ENCODE measurements at places on chromosomes 16 and 17.
A peak's percentile ranks its signal among the peaks of the same experiment; 100 is the strongest.

DNA sequence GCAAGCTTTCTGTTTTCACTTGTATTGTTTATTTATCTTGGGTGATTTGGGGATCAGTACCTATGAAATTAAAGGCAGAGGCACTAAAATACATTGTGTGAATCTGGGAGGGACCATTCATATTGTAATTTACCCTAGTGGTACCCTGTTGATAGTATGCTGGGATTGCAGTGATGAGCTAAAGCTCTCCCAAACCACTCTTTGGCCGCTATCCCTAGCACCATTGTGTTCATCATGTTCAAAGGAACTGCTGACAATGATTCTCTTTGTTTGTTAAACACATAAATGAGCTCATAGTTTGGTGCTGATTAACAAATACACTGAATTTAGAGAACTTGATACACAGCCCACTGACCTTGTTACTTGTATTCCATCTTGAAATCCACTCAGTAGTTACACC, 1469.8 kb downstream of the CDH11 start:
- no peak for DNase-seq
- H3K4me3 ChIP-seq, result no peak overlapping the region
- H3K27me3 ChIP-seq, result no peaks in the 10 kb centered on the region
- no peak overlapping the region for H3K27ac ChIP-seq
- H3K4me1 ChIP-seq, result no peaks in the 10 kb centered on the region

DNA sequence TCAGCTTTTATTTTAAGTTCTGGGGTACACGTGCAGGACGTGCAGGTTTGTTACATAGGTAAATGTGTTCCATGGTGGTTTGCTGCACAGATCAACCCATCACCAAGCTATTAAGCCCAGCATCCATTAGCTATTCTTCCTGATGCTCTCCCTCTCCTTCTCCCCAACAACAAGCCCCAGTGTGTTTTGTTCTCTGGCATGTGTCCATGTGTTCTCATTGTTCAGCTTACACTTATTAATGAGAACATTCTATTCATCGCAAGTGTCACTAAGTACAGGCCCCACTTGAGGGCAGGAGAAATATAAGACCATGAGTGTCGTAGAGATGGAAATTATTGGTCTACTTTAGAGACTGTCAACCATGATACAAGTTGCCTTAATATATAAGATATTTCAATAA, 615.1 kb downstream of the CDH8 start:
- no peak overlapping the region for H3K27ac ChIP-seq
- H3K36me3 ChIP-seq, result no peaks in the 10 kb centered on the region
- H3K4me3 ChIP-seq, result no peak overlapping the region
- H3K27me3 ChIP-seq, result no peaks in the 10 kb centered on the region
- DNase-seq, result no peak

GRCh38 chr16:25161753-25162367, 50.3 kb downstream of the LCMT1 start:
- H3K36me3 ChIP-seq, result peaks cover 45% of the 10 kb centered on the region
- H3K4me3 ChIP-seq, result no peak overlapping the region
- no peaks in the 10 kb centered on the region for H3K4me1 ChIP-seq
- H3K27me3 ChIP-seq, result no peaks in the 10 kb centered on the region

DNA sequence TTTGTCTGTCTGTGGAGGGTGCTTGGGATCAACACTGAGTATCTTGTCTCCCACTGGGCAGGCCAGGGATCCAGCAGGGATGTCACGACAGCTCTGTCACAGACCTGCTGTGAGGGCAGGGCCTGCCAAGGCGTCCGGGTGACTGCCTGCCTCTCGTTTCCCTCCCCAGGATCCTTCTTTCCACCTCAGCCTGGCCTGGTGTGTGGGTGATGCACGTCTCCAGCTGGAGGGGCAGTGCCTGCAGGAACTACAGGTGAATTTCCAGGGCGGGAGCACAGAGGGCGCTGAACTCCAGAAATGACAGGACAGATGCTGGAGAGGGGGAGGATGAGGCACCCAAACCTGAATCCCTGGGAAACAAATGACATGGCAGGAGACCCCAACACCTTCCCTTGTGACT, 6.8 kb upstream of the MMP15 start:
- H3K27me3 ChIP-seq, result no peaks in the 10 kb centered on the region
- no peak for DNase-seq
- H3K36me3 ChIP-seq, result peaks cover 10% of the 10 kb centered on the region
- H3K4me3 ChIP-seq, result no peak overlapping the region
- H3K27ac ChIP-seq, result no peak overlapping the region
- H3K4me1 ChIP-seq, result peaks cover 15% of the 10 kb centered on the region

DNA sequence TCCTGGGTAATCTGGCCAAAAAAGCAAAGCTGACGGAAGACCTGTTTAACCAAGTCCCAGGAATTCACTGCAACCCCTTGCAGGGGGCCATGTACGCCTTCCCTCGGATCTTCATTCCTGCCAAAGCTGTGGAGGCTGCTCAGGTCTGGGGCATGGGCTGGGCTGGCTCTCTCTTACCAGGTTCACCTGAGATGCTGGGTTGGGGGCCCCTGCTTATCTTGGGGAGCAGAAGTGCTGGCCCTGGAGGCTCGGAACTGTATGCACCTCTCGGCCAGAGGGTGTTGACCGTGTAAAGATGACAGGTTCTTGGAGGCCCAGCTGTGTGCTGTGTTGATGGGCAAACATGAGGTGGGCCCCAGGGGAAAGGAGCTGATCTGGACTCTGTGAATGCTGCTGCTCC, 40.2 kb downstream of the GPT2 start:
- no peak for DNase-seq
- H3K4me3 ChIP-seq, result no peak overlapping the region
- H3K4me1 ChIP-seq, result no peaks in the 10 kb centered on the region
- no peaks in the 10 kb centered on the region for H3K27me3 ChIP-seq
- no peak overlapping the region for H3K27ac ChIP-seq

GRCh38 chr17:59696682-59697277, 10.4 kb downstream of the PTRH2 start:
- H3K4me1 ChIP-seq, result peaks cover 33% of the 10 kb centered on the region
- no peak for DNase-seq
- H3K36me3 ChIP-seq, result peaks cover 40% of the 10 kb centered on the region
- H3K27ac ChIP-seq, result no peak overlapping the region

DNA sequence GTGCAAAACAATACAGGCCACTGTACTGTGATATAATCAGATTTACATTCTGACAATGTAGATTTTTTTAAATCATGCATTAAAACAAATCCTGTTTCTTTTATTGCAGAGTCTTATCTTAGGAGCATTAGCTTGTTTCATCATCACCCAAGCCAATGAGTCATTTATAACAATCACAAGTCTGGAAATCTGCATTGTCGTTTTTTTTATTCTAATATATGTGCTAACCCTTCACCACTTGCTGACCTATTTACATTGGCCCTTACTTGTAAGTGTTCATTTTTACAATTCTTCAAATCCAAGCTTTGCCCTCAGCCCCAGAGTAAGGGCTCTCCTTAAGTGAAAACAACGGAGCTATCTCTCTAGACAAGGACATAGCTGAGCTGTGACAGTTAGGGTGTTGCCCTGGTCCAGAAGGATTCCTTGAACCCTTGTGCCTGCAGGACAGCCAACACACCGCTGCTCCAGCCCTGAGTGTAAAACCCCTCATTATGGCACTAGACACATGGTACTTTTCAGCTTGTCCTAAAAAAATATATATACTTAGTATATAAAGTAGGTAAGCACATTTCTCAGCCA, 3.7 kb downstream of the CMTM1 start:
- peaks cover 14% of the 10 kb centered on the region for H3K36me3 ChIP-seq
- DNase-seq, result no peak
- peaks cover 2% of the 10 kb centered on the region for H3K4me1 ChIP-seq
- H3K27me3 ChIP-seq, result no peaks in the 10 kb centered on the region

GRCh38 chr17:47257651-47258339, 4.2 kb downstream of the ITGB3 start:
- no peak for DNase-seq
- no peak overlapping the region for H3K27ac ChIP-seq
- H3K36me3 ChIP-seq, result no peaks in the 10 kb centered on the region
- peaks cover 13% of the 10 kb centered on the region for H3K4me1 ChIP-seq
- H3K4me3 ChIP-seq, result no peak overlapping the region

GRCh38 chr16:81810894-81811538, 31.9 kb downstream of the PLCG2 start:
- no peaks in the 10 kb centered on the region for H3K36me3 ChIP-seq
- H3K27me3 ChIP-seq, result no peaks in the 10 kb centered on the region
- DNase-seq, result no peak
- H3K4me3 ChIP-seq, result no peak overlapping the region
- no peak overlapping the region for H3K27ac ChIP-seq

- H3K27me3 ChIP-seq, result no peaks in the 10 kb centered on the region
- H3K36me3 ChIP-seq, result no peaks in the 10 kb centered on the region
- DNase-seq, result no peak
Observed at GRCh38 chr17:33375103-33375502, 82.0 kb upstream of the ASIC2 start.

DNA sequence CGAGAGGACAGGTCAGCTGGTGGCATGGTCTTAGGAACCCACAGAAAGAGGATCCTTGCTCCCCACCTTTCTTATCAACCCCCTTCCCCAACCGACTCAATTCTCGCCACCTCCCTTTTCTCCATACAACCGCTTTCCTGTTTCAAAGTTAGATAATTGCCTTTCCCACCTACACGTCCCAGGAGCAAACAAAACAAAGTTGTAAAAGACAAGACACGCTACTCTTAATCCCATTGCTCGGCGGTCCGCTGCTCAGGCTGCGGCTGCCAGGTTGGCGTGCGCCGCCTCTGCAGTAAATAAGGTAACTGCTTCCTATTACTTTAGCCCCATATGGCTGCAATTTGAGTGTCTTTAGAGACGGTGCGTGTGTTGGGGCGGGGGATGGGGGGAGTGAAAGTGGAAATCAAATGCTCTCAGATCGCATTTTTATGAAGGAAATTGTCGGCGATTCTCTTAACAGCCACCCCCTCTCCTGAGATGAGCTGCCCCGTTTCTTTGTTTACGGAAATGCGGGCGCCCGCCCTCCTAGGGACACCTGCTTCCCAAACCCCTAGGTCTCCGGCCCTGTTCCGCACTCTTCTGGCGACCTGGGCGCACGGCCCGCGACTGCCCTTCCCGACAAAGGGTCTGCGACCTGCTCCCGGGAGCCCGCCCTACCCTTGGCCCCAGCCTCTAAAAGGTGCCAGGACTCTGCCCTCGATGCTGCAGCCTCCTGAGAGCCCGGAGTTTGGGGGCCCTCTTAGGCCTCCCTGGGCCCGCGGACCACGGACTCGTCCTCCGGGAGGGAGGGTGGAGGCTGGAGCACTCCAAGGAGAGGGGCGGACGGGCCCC, 3.7 kb upstream of the CBX8 start:
- H3K27me3 ChIP-seq, result peaks cover 71% of the 10 kb centered on the region
- H3K4me1 ChIP-seq, result peaks cover 81% of the 10 kb centered on the region
- no peak overlapping the region for H3K27ac ChIP-seq
- H3K36me3 ChIP-seq, result no peaks in the 10 kb centered on the region
- no peak overlapping the region for H3K4me3 ChIP-seq
- no peak for DNase-seq

DNA sequence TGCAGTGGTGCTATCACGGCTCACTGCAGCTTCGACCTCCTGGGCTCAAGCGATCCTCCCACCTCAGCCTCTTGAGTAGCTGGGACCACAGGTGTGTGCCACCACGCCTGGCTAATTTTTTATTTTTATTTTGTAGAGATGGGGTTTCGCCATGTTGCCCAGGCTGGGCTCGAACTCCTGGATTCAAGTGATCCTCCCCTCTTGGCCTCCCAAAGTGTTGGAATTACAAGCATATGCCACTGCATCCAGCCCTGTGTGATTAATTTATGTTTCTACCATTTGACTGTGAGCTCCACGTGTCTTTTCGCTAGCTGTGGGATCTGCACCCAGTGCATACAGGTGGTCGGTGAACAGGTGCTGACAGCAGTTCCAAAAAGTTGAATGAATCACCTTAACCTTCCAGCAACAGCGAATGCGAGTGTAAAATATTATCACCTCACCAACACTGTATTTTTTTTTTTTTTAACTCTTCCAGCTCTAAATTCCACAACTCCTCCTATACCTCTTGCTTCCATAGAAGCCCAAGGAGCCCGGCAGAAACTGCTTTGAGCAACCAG, 484 bp upstream of the NUDT7 start:
- no peaks in the 10 kb centered on the region for H3K27me3 ChIP-seq
- peak overlapping the region; percentile 34 for H3K4me3 ChIP-seq
- DNase-seq, result no peak
- H3K27ac ChIP-seq, result peak overlapping the region; percentile 30
- H3K36me3 ChIP-seq, result no peaks in the 10 kb centered on the region
